GM23248 (cell line): ENCODE measurements at places on chromosomes 16 and 17. TPM values are rescaled to one million over a fixed set of nuclear protein-coding genes. Genes with fewer than 3 reads are reported as not detected.

ADAP2 gene
- 0.34 TPM in 1 of 2 replicates, not detected in the other for polyA plus RNA-seq

RAD51D gene
- polyA plus RNA-seq: 7.7 and 8.0 TPM in 2 replicates

TEKT1 gene
- not detected in 2 replicates for polyA plus RNA-seq

CDH16 gene
- polyA plus RNA-seq: not detected in 2 replicates

KRTAP2-1 gene
- not detected in 2 replicates for polyA plus RNA-seq

KCNJ18 gene
- not detected in 2 replicates for polyA plus RNA-seq

WNT9B gene
- not detected in 2 replicates for polyA plus RNA-seq

BAIAP3 gene
- 0.23 and 0.24 TPM in 2 replicates for polyA plus RNA-seq

DPEP3 gene
- polyA plus RNA-seq: not detected in 2 replicates

EFCAB13 gene
- polyA plus RNA-seq: 0.98 and 1.2 TPM in 2 replicates

PHOSPHO1 gene
- polyA plus RNA-seq: not detected in 2 replicates

HNF1B gene
- polyA plus RNA-seq: not detected in 2 replicates

KRTAP4-4 gene
- not detected in 2 replicates for polyA plus RNA-seq

TMEM100 gene
- polyA plus RNA-seq: 0.18 TPM in 1 of 2 replicates, not detected in the other

EPOP gene
- 1.0 and 1.2 TPM in 2 replicates for polyA plus RNA-seq

CX3CL1 gene
- not detected in 2 replicates for polyA plus RNA-seq

TK1 gene
- 79.4 and 83.5 TPM in 2 replicates for polyA plus RNA-seq
